ENCODE measurements at places on chromosomes 5 and 9.

GRCh38 chr9:130140706-130141105 lies 31.5 kb upstream of the NCS1 start:
- DNase-seq = no peak

DNA sequence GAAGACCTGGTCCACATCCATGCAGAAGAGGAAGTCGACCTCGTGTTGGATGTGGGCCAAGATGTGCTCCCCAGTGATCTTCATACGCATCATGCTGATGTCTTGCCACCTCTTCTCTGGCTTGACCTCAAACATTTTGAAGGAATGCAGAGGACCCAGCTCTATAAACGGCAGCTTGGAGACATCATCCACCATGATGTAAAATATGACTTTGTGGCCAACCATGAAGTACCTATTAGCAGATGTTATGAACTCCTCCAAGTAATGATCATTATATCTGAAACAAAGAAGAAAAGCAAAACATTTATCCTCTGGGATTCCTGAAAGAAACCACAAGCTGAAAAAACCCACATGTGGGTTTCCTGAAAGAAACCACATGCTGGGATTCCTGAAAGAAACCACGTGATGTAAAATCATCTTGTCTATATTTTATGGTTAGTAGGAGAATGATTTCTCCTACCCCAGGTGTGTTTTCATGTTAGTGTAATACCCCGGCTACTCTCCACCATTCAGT lies 52.3 kb downstream of the GGTA1 start:
- no peak for DNase-seq

DNA sequence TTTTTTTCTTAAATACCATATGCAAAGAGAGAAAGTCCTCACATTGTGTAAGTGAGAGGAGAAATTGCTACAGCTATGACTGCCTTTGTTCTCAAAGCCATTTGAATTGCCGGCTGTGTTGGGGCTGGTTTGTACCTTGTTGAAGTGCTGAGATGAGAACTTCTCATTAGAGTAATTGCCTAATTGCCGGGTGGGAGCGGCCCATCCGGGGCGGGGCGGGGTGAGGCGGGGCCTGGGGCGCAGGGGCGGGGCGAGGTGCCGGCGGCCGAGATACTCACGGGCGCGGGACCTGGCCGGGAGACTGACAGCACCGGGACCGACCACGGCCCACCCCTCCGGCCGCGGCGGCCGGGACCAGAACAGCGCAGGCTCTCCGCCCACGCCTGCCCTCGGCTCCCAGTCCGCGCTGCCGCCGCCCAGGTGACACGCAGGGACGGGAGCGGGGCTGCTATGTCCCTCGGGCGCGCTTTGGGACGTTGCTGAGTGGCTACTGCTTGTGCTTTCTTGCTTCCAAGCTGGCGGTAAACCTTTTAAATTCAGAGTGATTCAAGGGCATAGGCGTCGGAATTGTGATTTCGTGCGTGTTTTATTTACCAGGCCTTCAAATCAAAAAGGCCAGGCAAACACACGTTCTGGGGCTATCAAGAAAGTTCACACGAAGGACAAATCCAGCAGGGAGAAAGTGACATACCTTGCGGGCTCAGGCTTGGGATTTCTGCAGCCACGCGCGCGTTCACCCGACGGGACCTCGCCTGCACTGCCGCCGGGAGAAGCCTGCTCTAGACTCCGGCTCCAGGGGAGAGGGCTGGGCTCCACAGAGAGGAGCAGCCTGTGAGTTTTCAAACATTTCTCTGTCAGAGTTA lies 269.1 kb downstream of the FANCC start:
- DNase-seq = peak; percentile 70

- no peak for DNase-seq
Measured at GRCh38 chr5:40489421-40489820, 190.3 kb upstream of the PTGER4 start.

DNA sequence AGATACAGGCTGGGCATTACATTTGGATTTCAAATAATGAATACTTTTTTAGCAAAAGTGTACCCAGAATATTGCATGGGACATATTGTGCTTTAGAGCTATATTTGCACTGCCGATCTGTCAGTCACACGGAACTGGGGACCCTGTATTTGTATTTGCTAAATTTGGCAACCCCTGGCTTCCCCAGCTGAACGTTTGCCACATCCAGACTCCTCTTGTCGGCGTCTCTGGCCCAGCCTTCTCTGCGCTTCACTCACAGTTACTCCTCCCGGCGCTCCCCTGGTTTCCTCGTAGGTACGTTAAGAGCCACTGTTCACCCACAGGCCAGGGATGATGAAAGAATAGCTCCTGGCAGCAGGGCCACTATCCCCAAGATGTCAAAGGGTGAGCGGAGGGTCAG lies 58.7 kb downstream of the NSUN2 start:
- no peak for DNase-seq

DNA sequence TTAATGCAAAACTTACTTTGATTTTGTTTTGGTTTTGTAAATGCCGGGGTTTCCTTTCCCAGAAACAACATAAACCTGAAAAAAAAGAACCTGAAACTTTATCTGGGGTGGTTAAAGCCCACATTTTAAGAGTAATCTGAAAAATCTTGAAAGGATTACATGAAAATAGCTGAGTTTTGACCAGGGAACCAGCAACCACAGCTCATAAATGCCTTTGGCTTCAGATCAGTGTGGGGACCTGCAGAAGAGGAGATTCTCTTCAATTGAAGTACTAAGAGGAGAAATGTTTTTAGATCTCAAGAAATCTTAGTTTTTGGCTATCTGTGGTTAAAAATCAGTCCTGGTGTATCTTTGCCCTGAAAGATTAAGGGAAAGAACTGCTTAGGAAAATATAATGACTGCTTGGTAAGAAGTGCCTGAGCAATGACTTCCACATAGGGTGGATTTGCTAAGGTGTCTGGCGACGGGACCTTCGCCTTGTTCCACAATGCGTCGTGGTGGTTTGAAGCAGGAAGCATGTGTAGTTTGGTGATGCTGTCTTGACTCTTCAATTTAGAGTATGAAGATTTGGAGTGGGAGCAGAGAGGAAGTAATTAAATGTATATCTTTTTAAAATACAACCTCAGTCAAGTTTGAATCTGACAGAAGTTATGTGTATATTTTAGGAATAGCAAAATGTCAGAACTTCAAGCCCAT lies 186.5 kb downstream of the MAN2A1 start:
- DNase-seq = no peak

- no peak for DNase-seq
Measured at GRCh38 chr5:100623719-100624118, 88.5 kb downstream of the FAM174A start.

GRCh38 chr9:91647371-91647770 lies 223.7 kb upstream of the NFIL3 start:
- DNase-seq = no peak

DNA sequence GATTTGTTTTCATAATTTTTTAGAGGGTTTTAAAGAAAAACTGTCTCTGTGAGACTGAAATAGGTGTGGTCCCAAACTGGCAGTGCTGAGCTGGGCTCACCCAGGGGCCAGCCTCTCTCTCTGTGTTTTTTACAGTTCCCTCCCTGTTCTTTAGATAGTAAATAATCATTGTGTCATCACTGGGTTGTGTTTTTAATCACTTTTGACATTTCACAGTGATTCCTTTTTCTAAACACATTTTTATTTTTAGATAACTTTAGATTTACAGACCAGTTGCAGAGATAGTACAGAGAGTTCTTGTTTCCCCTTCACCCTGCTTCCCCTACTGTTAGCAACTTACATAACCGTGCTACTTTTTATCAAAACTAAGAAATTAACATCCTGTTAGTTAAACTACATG lies 44.4 kb downstream of the MAP1B start:
- no peak for DNase-seq

DNA sequence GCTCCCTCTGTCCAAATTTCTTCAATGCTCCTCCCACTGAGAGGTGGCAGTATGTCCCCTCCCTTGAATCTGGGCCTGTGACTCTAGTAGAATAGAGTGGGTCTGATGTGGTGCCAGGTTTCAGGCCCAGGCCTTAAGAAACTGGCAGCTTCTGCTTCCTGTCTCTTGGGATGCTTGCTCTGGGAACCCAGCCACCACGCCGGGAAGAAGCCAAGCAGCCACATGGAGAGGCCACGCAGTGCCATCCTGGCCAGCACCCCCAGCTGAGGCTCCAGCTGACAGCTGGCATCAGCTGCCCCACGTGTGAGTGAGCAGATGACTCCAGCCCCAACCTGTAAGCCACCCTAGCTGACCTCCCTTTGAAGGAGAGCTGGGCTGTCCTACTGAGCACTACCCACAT lies 7.3 kb upstream of the TSPAN17 start:
- peak; percentile 51 for DNase-seq

GRCh38 chr5:112579599-112580170 lies 158.0 kb upstream of the APC start:
- no peak for DNase-seq

DNA sequence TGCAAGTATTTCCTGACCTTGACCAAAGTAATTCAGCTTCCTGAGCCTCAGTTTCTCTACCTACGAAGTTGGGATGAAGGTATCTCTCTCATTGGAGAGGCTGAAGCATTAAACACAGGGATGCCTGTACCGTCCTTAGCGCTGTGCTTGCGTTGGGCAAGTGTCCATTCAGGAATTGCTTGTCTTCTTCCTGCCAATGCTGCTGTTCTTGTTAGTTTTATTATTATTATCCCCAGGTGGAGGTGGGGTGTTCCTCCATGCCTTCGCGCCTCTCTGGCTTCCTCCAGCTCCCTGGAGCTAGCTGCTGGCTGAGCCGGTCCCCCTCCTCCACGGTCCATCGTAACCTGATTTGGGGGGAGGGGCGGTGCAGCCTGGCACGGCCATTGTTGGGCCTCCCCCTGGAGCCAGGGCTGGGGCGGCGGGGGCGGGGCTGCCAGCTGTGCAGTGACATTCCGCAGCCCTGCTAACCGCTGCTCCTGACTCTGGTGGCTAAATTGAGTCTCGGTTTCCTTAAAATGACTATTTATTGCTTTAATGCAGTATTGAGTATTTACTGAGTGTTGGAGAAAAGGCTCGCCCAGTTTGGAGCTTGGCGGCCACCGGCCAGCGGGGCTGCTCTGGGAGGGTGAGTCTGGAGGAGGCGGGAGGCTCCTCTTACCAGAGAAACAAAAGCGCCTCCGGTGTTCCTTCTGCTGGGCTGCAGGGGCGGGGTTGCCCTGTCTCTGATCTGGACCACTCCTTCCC lies 51.3 kb downstream of the LMX1B start:
- DNase-seq = peak; percentile 59

- DNase-seq = no peak
Measured at GRCh38 chr5:130705368-130705767, 459.7 kb downstream of the HINT1 start.
